NCI-H1105 treated with DMSO at 0.1 percent for 48 hours (cell line): ENCODE measurements at places on chromosomes 11 and 22.

GRCh38 chr22:48313175-48313830, 1514.4 kb downstream of the BRD1 start:
- DNase-seq = no peak

DNA sequence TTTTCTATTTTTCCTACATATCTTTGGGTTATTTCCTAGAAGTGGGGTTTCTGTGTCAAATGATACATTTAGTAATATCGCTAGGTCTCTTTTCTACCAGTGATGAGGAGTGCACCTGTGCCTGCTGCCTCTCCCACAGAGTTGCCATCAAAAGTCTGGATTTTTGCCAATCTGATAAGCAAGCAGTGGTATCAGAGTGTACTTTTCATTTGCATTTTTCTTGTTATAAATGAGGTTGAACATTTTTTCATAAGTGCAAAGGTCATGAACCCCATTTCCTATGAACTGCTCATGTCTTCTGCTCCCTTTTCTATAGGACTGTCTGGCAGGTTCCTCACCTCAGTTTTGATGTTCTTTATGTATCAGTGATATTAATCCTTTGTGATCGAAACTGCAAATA, 1.7 kb downstream of the TRPM5 start:
- DNase-seq = peak; percentile 48

DNA sequence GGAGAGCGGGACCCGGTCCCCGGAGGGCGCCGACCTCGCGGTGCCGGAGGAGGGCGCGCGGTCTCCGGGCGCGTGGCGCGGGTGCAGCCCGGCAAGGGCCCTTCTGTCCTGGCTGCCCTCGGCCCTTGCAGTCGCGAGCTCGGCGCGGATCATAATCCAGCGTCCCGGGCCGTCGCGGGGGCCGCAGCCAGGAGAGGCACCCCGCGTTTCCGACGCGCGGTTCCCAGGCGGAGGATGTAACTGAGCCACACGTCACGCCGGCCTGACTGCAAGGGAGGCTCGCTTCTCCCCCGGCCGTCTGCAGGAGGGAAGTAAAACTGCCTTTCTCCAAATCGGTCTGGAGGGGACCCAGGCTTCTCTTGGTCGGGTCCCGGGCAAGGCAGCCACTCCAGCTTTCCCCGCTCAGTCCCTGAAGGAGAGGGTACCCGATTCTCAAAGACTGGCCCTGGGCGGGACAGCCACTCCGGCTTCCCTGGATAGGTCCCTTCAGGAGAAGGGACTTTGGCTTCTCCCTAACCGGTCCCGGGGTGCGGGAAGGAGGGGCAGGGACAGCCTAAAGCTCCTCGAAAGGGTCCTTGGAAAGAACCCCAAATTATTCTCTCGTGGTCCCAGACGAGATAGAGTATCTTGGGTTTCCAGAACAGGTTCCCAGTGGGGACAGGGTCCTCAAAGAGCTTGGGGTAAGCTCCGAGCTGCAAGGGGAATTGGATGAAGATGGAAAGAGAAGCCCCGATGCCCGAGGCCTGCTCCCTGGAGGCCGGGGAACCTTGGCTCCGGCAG, 836 bp downstream of the SPON1 start:
- DNase-seq = peak; percentile 31

- DNase-seq = no peak
These were observed 38.7 kb downstream of the TPBGL start for GRCh38 chr11:75279273-75279672.

GRCh38 chr11:102470251-102470650, 17.7 kb upstream of the TMEM123 start:
- no peak for DNase-seq

GRCh38 chr11:10856689-10857458, 979 bp downstream of the ZBED5 start:
- DNase-seq = peak; percentile 57

DNA sequence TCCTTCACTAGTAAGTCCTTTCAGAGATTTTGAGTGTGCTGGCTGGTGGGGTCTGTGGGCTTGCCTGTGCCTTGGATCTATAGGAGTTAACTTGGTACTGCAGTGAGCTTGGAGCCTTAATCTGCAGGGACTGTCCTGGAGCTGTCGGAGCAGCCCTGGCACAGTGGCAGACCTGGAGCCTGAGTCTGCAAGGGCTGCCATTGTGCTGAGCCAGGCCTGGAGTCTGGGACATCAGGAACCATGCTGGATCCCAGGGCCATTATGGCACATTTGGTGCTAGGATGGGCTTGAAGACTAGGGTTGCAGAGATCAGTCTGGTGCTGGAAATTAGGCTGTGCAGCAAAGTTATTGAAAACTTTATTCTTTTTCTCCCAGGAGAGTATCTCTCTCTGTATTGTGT, 665.4 kb downstream of the METTL15 start:
- no peak for DNase-seq

GRCh38 chr11:68665436-68665835, 18.9 kb upstream of the GAL start:
- DNase-seq = no peak

DNA sequence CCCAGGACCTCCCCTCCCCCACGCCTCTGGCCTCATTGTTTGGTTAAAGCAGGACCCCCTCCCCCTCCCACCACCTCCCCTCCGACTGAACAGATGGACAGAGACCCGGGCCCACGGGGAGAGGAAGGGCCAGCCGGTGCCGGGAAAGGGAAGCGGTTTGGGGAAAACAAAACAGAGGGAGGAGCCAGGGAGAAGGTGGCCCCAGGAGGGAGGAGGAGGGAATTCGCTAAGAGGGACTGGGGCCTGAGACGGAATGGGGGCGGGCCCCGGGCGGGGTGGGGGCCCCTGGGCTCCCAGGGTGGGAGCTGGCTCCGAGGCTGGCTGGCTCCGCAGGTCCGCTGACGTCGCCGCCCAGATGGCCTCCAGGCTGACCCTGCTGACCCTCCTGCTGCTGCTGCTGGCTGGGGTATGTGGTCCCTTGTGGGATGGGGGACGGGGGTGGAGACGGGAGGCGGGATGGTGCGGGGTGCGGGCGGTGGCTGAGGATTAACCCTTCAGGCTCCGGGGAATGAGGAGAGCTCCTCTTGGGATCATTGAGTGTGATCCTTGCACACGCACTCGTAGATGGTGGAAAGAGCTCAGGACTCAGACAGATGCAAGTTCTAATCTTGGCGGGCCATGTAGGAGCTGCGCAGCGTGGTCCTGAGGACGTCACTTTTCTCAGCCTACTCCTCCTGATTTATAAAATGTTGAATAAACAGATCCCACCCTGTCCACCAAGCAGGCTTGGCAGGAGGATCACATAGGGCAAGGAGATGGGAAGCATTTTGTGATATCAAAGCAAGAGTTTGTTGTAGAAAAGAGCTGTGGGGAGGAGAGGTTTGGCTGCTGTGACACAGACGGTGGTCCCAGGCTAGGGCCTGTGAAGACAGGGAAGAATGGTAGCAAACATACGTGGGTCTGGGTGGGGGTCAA, 688 bp downstream of the SERPING1 start:
- no peak for DNase-seq

- DNase-seq = no peak
These were observed at the start of gene OR9I1 for GRCh38 chr11:58125469-58125868. OR9I1 (minus strand) TSS chr11:58125530; CDS start chr11:58119444, 6,086 bp downstream.

- no peak for DNase-seq
These were observed 10.4 kb upstream of the OR4P4 start for GRCh38 chr11:55624531-55624930.

DNA sequence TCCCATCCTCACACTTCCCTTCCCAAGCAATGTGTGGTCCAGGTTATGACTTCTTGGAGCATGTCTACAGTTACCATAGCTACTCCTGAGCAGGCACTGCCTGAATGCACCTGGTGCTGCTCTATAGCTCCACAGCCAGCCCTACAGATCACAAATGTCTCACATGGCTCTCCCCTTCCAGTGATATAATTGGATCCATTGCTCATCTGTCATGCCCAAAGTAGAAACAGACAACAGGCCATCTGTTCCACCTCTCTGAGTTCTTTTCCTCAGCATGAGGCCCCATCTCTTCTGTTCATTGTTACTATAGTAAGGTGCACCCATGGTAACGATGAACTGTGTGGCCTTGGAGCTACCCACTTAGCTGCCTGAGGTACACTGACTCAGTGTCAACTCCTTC, 320.3 kb upstream of the ZC3H12C start:
- DNase-seq = peak; percentile 84

DNA sequence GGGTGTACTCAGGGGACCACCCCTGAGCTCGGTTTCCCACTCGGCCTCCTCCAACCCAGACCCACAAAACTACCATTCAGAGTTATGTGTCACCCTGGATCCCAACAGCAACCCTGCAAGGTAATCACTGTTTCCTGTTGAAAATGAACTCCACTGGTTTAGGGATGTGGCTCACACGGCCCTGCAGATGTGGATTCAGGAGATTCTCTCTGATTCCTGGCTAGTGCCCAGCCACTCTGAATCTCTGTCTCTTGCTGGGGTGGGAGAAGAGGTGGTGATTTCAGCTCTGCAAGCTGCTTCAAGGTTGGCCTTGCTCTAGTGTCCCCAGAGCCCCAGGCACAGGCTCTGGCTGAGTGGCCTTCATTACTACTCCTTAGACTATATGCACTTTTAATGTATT, 1231.6 kb downstream of the TBC1D22A start:
- DNase-seq = no peak

GRCh38 chr11:83736684-83737083, 450.5 kb upstream of the CCDC90B start:
- DNase-seq = peak; percentile 77

GRCh38 chr22:45516163-45516562, 13.5 kb downstream of the FBLN1 start:
- DNase-seq = no peak

DNA sequence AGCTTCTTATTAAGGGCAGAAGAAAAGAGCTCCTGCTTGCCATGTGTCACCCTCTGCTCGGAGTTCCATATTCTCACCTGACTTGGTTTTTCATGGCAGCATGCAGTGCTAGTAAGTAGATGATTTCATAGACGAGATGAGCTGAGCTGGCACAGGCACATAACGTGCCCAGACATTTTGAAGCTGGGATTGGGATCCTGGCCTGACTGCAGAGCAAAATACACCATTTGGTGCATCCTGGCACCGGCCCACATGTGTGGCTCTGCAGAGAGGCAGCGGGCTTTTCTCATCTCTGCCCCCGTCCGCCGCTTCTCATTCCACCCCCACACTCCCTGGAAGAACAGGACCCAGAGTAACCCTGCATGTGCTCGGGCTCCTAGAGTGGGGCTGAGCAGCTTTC, 24.8 kb downstream of the FAM118A start:
- no peak for DNase-seq

- no peak for DNase-seq
These were observed 11.0 kb downstream of the MPZL3 start for GRCh38 chr11:118240999-118241763.

GRCh38 chr11:29449281-29450074, 567.4 kb downstream of the KCNA4 start:
- no peak for DNase-seq

DNA sequence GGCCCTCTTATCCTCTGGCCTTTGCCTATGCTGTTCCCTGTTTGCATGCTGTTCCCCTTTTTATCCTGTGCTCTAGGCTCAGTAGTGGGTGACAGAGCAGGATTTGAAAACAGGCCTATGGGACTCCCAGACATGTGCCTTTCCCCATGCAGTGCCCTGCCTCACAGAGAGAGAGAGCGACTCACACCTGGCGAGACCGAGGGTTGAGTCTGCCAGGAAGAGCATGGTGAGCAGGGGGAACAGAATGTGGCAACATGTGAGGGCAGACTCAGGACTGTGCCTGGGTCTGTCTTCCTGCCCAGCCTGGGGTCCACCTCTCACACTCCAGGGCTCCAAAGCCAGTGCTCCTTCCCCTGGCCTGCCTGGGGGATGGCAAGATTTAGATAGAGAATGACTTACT, 75.0 kb downstream of the NFAM1 start:
- DNase-seq = no peak

DNA sequence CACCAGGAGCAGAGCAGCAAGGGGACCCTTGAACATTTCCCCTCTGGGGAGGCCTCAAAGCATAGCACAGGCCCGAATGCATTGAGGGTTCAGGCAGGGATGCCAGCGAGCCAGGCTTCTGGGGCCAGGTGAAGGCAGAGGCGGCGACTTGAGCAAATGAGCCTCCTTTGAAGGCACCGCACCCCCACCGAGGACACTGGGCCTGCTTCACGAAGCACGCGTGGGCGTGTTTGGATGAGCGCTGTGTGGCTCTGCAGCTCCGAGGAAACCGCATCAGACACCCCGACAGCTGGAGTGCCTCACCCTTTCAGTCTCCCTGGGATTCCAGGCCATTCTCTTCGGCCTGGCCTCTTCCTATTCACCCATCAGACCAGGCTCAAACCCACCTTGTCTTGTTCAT, 301.8 kb downstream of the NTM start:
- DNase-seq = no peak

- DNase-seq = no peak
These were observed 77.7 kb upstream of the FAM181B start for GRCh38 chr11:82811369-82811768.

DNA sequence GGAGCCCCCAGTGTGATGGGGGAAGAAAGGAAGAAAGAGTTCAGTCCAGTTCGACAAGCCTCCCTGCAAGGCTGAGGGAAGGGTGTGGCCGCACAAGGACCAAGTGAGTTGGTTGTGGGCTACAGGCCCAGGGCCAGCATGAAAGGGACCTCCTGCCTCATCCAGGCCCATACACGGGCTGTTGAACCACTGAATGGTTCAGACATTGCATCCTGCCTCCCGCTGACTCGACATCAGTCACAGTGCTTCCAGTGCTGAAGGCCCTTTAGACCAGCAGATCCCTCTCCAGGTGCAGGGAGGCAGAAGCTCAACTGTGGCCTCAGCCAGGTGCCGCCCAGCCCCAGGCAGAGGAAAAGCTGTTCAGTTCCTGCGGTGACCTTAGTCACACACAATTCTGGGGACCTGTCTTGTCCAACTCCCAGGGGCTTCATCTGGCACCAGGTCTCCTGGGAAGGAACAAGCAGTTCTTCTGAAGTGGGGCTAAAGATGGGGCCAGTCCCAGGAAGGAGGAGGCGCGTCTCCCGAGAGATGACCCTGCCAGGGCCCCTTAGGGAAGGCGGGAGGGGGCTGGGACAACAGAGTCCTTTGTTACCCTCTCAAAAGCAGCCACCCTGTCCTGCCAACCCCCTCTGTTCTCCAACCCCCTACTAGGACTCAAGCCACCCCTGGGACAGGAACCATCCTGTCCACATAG, 6.6 kb downstream of the ARRB1 start:
- no peak for DNase-seq

DNA sequence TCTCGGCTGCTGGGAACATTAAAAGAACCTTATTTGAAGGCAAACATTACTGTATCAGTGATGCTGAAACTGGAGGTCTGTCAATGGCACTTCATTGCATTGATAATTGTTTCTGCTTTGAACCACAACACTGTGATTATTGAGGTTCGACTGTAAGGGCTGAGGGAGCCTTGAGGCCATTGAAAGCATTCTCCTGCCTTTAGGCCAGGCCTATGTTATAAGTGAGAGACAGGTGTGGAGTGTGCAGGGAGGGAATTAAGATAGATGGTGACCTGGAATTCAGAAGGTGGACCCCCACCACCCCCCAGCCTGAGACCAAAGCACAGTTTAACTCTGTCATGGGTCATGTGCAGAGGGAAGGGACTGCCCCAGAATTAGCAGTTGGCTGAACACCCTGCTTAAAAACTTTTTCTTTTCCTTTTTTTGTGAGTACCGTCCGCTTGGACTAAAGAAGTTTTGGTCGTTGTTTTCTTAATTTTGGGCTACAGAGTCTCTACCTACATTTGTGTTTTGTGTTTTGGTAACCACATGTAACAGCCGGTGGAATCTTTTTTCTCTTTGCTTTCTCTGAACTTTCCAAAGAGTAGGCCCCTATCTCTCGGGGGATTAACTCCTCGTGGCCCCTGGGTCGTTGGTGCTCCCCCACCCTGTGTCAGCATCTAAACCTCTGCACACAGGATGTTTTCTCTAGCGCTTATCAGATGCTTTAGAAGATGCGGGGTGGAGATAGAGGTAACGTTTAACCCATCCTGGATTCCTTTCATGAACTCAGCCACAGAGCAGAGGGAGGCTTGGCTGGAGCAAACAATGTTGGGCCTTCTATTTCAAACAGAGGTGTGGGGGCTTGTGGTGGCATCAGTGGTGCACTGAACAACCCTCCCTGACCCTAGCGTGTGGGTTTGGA, 43.7 kb downstream of the ZBTB16 start:
- no peak for DNase-seq
